ENCODE measurements at places on chromosomes 11 and 22.

DNA sequence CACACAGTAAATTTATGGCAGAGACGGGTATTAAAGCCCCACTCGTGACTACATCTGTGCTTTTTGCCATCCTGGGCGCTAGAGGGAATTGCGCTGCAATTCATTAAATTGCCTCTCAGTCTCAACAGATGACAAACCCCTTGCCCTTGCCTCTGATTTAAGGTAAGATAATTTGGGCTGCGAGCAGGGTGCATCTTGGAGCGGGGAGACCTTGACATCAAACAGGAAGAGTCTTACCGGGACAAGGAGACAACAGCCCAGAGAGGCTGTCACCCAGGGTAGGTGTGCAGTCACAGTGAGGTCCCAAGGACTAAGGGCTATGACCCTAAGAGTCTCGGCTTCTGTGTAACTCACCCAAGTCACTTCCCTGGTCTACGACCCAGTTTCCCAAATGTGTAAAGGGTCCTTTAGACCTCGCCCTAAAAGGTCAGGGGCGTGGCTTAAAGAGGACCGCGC, 449 bp upstream of the TOM1 start:
- DNase-seq: no peak

DNA sequence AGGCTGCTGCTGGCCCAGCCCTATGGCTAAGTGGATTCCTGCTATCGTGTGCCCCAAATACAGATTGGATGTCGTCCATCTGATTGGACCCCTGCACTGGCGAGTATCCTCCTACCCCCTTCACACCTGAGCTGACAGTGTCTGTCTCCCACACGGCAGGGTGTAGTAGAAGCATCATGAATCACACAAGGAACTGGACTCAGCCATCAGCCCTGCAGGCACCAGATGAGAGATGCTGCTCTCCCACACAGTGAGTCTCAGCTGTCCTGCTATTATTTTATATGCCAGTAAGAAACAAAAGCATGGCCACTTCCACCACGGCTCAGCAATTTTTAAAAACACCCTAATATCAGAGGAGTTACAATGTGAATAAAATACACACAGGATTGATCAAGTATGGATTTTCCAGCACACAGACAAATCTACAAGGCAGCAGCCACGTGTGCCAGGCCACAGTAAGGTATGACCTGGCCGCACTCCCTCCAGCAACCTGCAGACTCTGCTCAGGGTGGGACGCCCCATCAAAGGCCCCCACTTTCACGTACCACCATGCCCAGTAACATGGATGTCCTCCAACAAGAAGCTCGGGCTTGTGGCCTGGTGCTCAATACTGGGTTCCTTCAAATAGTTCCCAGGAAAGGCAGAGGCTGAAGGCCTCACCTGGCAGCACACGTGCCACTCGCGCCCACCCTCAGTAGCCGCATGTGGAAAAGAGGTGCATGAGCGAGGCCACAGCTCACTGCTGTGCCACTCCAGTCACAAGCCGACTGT, 16.4 kb upstream of the SLC25A1 start:
- no peak for DNase-seq

- DNase-seq: no peak
Measured at GRCh38 chr11:73752903-73753302, 8.0 kb downstream of the RAB6A start.

DNA sequence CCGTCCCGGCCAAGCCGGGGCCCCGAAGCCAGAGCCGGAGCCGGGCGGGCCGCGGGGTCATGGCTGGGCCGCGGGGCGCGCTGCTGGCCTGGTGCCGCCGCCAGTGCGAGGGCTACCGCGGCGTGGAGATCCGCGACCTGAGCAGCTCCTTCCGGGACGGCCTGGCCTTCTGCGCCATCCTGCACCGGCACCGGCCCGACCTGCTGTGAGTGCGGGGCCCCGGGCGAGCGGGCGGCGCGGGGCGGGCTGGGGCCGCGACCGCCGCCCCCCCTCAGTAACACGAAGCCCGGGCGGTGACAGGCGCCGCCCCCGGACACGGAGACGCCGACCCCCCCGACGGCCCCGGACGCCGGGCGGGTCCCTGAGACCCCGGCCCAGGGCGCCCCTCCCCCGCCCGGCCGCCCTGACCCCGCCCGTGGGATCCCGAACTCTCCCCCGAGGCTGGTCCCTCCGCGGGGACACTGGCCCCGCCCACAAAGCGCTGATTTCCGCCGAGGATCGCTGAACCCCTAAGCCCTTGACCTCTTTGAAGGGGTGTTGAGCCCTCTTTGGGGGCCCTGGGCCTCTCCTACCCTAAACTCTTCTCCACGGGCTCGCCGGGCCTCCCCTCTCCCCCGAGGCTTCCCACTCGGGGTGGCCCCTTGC, 389 bp downstream of the MICALL1 start:
- peak; percentile 28 for DNase-seq

DNA sequence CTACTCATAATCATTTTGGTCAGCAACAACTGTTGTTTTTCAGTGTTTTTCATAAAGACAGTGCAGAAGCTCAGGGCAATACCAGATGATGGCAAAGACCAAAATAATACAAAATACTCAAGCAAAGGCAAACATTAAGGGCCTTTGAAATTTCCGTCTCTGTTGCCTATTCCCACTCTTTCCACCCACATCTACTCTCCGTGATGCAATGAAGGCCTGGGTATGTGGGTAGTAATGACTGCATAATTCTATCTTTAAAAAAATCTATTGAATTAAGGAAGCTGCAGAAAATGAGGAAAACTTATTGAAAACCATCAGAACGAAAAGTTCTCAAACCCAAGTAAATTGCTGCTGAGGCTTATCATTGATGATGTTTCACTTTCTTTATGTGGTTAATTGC, 203.3 kb downstream of the MAML2 start:
- DNase-seq: no peak

- DNase-seq: no peak
Measured at GRCh38 chr11:119786431-119787073, 57.6 kb upstream of the NECTIN1 start.

Data from CD8-positive, alpha-beta memory T cell (primary cell).